GM23248 (cell line): ENCODE measurements at places on chromosomes 6 and 20.

DNA sequence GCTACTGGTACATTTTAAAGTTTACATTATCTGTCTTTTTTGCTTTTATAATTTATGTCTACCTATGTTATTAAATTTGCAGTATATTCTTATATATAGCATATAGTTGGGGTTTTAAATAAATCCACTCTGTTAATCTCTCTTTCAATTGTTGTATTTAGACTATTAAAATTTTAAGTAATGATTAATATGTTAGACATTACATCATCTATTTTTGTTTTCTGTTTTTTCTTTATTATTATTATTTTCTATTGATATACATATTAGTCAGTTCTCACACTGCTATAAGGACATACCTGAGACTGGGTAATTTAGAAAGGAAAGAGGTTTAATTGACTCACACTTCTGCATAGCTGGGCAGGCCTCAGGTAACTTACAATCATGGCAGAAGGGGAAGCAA, 1338.2 kb upstream of the GJE1 start:
- H3K27ac ChIP-seq, result no peak overlapping the region

- H3K27me3 ChIP-seq, result no peaks in the 10 kb centered on the region
- no peak overlapping the region for H3K27ac ChIP-seq
- no peaks in the 10 kb centered on the region for H3K36me3 ChIP-seq
- H3K4me3 ChIP-seq, result no peak overlapping the region
- H3K4me1 ChIP-seq, result no peaks in the 10 kb centered on the region
Measured at GRCh38 chr6:108726726-108727339, 121.4 kb upstream of the ARMC2 start.

DNA sequence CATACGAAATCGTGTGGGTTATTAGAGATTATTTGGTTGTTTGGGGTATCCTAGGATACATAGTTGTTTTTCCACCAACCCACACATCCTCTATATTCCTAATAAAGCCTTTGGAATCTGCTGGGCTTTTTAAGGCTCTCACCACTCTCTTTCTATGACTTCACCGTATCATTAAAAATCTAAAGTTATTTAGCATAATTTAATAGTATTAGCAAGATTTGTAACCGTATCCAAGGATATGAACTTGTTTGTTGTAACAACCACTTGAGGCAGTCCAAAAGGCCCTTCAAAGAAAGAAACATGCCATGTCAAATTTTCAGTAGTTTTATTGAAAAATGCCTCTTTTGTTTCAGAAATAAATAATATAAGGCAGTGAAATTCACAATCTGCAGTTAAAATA, 121.8 kb downstream of the COL12A1 start:
- no peak for DNase-seq
- H3K27me3 ChIP-seq, result no peaks in the 10 kb centered on the region
- no peak overlapping the region for H3K4me3 ChIP-seq

- H3K4me1 ChIP-seq, result no peaks in the 10 kb centered on the region
- H3K36me3 ChIP-seq, result no peaks in the 10 kb centered on the region
- no peak for DNase-seq
- no peak overlapping the region for H3K4me3 ChIP-seq
Measured at GRCh38 chr6:43901733-43902230, 131.8 kb downstream of the VEGFA start.

GRCh38 chr6:38676974-38677544, 25.9 kb downstream of the GLO1 start:
- no peaks in the 10 kb centered on the region for H3K4me1 ChIP-seq
- peaks cover 18% of the 10 kb centered on the region; the same call in 1 of the 2 replicates for H3K36me3 ChIP-seq
- DNase-seq, result no peak

GRCh38 chr6:6820641-6821238, 232.2 kb downstream of the LY86 start:
- no peaks in the 10 kb centered on the region for H3K4me1 ChIP-seq
- H3K27ac ChIP-seq, result no peak overlapping the region
- no peaks in the 10 kb centered on the region for H3K27me3 ChIP-seq
- H3K4me3 ChIP-seq, result no peak overlapping the region
- no peaks in the 10 kb centered on the region for H3K36me3 ChIP-seq
- no peak for DNase-seq

- H3K36me3 ChIP-seq, result no peaks in the 10 kb centered on the region; the same call in 1 of the 2 replicates
- DNase-seq, result peak; percentile 36
- H3K27me3 ChIP-seq, result no peaks in the 10 kb centered on the region
- H3K4me1 ChIP-seq, result peaks cover 14% of the 10 kb centered on the region
- peak overlapping the region; percentile 81 for H3K27ac ChIP-seq
Measured at GRCh38 chr20:542777-543368, 717 bp downstream of the CSNK2A1 start.

- no peaks in the 10 kb centered on the region for H3K36me3 ChIP-seq
- no peaks in the 10 kb centered on the region for H3K27me3 ChIP-seq
- no peaks in the 10 kb centered on the region for H3K4me1 ChIP-seq
- H3K27ac ChIP-seq, result no peak overlapping the region
- no peak overlapping the region for H3K4me3 ChIP-seq
Measured at GRCh38 chr6:10676403-10676802, 18.0 kb downstream of the C6orf52 start.

DNA sequence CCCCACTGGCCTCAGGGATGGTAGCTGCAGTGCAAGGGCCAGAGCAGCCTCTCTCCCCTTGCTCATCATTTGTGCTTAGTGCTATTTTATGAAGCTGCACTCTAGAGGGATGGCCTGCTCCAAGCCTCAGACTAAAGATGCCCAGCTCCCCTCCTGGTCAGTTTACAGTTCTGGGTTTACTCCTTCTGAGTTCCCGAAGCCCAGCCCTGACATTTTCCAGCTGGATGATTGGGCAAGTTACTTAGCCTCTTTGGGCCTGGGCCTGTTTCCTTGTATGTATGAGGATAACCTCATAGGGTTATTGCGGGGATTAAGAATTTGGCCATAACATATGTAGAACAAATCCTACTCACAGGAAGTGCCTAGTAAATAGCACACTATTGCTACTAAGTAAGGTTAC, 31.8 kb upstream of the EMILIN3 start:
- H3K27me3 ChIP-seq, result no peaks in the 10 kb centered on the region
- H3K4me1 ChIP-seq, result no peaks in the 10 kb centered on the region

DNA sequence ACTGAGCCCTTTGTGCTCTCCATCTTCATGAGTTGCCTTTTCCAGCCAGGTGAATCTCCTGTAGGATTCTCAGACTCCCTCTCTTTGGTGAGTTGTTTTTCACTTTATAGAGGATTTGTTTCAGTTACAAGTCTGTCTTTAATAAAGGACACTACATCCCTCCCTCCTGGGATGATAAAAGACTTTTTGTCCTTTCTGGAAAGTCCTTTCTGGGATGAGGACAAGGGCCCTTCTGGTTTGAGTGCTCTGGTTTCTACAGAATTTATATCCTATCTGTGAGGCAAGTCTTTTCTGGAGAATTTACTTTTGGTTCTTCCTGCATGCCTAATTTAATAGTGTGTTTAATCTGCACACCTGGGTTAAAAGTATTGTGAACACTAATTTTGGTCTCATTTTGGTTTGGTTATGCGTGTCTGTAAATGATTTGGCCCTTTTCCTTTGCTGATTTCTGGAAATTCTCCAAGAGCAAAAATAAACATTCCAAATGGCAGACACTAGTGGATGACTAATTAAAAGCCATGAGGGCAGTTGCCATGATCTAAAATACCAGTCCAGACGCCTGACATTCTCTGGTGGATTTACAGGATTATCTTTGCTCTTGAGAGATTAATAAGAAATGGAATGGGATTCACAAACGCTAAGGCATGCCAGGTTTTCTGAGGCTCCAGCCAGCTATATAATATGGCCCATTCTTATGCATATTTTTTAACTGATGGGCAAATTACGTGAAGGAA, 44.8 kb downstream of the TCP11 start:
- H3K36me3 ChIP-seq, result no peaks in the 10 kb centered on the region
- H3K4me3 ChIP-seq, result no peak overlapping the region
- DNase-seq, result peak; percentile 79
- peak overlapping the region; percentile 44 for H3K27ac ChIP-seq

DNA sequence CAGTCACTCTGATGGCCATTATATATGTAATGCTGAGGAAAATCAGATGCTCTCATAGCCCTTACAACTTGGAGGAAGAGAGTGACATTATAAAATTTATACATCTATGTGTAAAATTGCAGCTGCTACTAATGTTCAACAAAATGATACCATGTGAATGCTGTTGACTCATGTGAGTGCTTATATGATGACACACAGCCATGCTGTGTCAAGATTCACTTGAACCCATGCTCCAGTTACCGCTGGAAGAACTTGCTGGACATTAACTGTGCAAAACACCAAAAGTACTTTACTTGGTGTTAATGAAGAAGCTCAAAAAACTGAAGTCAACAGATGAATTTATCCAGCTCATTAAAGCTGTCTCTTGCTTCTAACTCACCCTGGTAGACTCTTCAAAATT, 318.9 kb upstream of the PLCB4 start:
- H3K36me3 ChIP-seq, result no peaks in the 10 kb centered on the region
- H3K4me3 ChIP-seq, result no peak overlapping the region
- H3K27ac ChIP-seq, result no peak overlapping the region
- H3K27me3 ChIP-seq, result no peaks in the 10 kb centered on the region
- peaks cover 17% of the 10 kb centered on the region for H3K4me1 ChIP-seq

GRCh38 chr6:44012078-44012493, 115.2 kb downstream of the MRPL14 start:
- no peak overlapping the region for H3K4me3 ChIP-seq
- H3K27me3 ChIP-seq, result no peaks in the 10 kb centered on the region
- H3K4me1 ChIP-seq, result peaks cover 26% of the 10 kb centered on the region
- H3K36me3 ChIP-seq, result no peaks in the 10 kb centered on the region
- DNase-seq, result peak; percentile 89
- H3K27ac ChIP-seq, result peak overlapping the region; percentile 90

DNA sequence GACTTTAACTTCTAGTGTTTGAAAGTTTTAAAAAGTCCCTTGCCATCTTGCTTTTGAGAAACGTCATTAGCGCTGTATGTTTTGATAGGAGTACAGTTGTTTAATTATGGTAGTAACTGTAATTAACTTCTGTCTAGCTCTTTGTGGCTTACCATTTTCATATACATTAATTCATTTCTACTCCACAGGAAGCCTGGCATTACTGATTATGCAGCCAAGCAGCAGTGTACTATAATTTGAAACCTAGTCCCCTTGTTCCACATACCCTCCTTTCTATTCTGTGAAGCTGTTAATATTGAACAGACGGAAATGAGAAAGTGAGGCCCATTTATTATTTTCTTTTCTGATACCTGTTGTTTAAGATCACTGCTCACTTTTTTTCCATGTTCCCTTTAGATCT, 235.4 kb downstream of the CDKAL1 start:
- H3K27me3 ChIP-seq, result no peaks in the 10 kb centered on the region
- no peak overlapping the region for H3K4me3 ChIP-seq
- H3K36me3 ChIP-seq, result no peaks in the 10 kb centered on the region

- H3K27ac ChIP-seq, result no peak overlapping the region
- no peaks in the 10 kb centered on the region for H3K27me3 ChIP-seq
Measured at GRCh38 chr6:15423286-15423993, 177.6 kb downstream of the JARID2 start.

- H3K27me3 ChIP-seq, result no peaks in the 10 kb centered on the region; the same call in 1 of the 2 replicates
- DNase-seq, result no peak
- H3K27ac ChIP-seq, result no peak overlapping the region
- no peaks in the 10 kb centered on the region for H3K36me3 ChIP-seq
Measured at GRCh38 chr20:46742669-46743045, 33.2 kb downstream of the SLC2A10 start.

DNA sequence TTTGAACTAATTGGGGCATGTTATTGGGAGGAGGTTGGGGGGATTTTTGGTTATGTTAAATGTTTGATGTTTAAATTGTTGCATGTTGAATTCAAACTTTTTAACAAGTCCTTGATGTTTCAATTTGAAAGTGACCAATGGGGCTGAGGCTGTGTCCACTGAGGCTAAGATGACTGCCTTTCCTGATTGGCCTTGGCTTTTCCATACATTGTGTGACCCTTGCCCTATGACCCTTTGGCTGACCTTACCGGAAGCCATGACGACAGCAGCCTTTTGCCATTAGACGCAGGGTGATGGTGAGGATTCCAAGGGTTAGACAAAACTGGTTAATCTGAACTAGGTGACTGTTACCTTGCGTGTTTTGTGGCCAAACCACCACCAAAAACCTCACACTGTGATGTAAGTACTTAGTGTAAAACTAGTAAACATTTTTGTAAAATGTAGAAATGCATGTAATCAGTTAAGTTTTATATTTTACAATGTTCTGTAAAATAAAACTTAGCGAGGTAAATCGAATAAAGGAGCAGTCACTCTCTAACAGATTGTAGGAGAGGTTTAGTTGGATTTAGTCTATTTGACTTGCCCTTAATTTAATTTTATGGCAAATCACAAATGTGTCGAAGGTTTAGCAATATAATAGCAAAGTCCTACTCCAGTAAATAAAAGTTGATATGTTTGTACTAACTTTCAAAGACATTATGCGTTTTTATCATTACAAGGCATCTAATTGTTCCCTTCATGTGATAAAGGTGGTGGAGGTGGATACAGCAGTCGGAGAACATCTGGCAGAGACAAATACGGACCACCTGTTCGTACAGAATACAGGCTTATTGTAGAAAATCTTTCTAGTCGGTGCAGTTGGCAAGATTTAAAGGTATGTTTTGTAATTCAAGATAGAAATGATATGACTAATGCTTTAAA, 1.6 kb downstream of the SRSF6 start:
- peak overlapping the region; percentile 100 for H3K27ac ChIP-seq
- DNase-seq, result peak; percentile 38
- peak overlapping the region; percentile 94 for H3K4me3 ChIP-seq
- H3K4me1 ChIP-seq, result peaks cover 17% of the 10 kb centered on the region; the same call in 1 of the 2 replicates

DNA sequence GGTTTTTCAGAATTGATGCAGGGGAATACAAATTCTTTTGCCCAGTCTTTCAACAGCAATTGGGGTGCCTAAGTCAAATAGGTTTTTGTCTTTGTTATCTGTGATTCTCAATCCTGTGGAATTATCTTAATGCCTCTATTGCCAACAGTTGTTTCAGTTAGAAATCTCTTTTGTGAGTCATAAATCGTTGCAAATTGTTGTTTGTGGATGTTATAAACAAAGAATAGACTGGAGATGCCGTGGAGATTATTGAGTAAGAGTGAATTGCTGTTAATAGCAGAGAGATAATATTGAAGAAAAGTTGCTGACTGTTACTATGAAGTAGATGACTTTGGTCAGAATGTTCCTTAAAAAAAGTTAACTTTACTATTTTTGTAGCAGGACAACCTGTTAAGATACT, 63.7 kb upstream of the POPDC3 start:
- no peak overlapping the region for H3K27ac ChIP-seq
- H3K27me3 ChIP-seq, result 0 out of 2 replicates have a peak, but pooled peaks cover 17% of the 10 kb centered on the region
- no peak overlapping the region for H3K4me3 ChIP-seq
- peak; percentile 10 for DNase-seq
- H3K36me3 ChIP-seq, result no peaks in the 10 kb centered on the region
- H3K4me1 ChIP-seq, result no peaks in the 10 kb centered on the region
